Gastrocnemius medialis (tissue), 4 donors: ENCODE measurements at places on chromosomes 7 and 10. TPM values are rescaled to one million over a fixed set of nuclear protein-coding genes. Genes with fewer than 3 reads are reported as not detected.

Gene PTF1A
- total RNA-seq, result not detected

Gene CYP3A7
- total RNA-seq, result not detected

Gene ARHGAP21
- total RNA-seq, result 60.5 TPM

Gene SLC13A1
- not detected for total RNA-seq

Gene CYP2C19
- total RNA-seq, result 0.15 TPM

Gene TYSND1
- total RNA-seq, result 4.2 TPM

Gene CAMK2B
- total RNA-seq, result 64.8 TPM
